ENCODE measurements at places on chromosomes 16 and 17. TPM values are rescaled to one million over a fixed set of nuclear protein-coding genes. Genes with fewer than 3 reads are reported as not detected.

GRCh38 chr17:20938988-20939615, 103.7 kb downstream of the USP22 start:
- DNase-seq = no peak

DNA sequence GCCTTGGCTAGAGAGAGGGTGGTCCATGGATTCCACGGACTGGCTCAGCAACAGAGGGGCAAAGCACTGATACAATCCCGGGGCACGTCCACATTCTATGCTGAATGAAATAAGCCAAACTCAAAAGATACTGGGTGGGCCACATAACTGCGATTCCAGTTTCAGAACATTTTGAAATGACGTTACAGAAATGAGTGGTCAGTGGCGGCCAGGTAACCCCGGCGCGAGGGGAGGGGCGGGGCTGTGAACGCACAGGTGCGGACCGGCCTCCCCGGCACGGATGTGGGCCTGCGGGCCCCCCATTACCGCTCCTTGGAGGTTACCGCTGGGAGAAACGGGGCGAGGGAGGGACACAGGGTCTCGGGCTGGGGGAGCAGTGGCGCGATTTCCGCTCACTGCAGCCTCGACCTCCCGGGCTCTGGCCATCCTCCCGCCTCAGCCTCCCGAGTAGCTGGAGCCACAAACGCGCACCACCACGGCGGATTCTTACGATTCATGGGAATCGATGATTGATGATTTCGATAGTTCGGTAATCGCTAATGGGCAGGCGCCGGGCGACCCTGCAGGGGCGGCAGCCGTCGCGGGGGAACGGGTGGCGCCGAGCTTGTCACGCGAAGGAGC, 559 bp downstream of the MVD start:
- DNase-seq = no peak

DNA sequence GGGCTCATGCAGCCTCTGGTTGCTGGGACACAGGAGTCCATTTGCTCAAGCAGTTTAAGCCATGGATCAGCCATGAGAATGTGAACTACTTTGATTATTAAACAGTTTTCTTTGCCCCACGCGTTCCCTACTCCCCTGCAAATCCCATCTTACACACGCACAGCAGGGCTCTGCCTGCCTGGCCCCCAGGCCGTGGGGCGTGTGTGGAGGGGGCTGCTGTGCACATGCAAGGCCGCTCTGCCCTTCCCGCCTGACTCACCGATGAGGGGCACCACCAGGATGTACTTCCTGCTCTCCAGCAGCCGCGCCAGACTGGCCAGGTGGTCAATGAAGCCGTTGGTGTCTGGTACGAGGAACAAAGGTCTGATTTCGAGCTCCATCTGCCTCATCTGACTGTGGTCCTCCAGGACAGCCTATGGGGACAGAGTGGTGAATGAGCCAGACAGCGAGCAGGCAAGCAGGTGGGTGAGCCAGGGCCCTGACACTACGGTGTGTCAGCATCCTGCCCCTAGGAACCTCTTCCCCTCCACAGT, 13.7 kb downstream of the HIC1 start:
- peak; percentile 86 for DNase-seq

The DHX58 gene
- 6.5 TPM for total RNA-seq

DNA sequence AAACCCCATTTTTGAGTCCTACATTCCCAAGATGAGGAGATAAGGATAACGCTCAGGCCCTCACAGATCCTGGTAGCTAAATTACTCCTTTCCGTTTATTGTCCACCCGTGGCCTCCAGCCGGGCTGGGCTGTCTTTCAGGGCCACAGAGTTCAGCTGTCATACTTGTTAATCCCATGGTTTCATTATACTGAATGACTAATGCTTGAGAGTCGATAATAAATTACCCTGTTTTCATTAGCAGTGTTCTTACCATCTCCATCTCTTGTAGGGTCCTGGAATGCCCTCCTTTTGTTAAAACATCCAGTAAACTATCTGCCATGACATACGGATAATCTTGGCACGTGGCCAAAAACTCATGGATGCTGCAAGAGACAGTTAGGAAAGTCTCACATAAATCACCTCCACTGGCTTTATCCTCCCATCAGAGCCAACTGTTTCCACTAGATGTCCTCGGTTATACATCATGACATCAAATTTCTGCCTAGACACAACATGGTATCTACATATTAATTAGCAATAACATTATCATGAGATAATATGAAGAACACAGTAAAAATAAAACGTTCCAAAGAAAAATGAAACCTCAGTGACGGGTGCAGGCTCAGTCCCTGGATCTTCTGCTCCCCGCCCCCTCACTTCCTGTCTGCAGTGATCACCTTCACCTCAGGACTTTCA, 45.3 kb downstream of the BRD7 start:
- DNase-seq = peak; percentile 57

The TBC1D3G gene
- total RNA-seq = 0.74 TPM

DNA sequence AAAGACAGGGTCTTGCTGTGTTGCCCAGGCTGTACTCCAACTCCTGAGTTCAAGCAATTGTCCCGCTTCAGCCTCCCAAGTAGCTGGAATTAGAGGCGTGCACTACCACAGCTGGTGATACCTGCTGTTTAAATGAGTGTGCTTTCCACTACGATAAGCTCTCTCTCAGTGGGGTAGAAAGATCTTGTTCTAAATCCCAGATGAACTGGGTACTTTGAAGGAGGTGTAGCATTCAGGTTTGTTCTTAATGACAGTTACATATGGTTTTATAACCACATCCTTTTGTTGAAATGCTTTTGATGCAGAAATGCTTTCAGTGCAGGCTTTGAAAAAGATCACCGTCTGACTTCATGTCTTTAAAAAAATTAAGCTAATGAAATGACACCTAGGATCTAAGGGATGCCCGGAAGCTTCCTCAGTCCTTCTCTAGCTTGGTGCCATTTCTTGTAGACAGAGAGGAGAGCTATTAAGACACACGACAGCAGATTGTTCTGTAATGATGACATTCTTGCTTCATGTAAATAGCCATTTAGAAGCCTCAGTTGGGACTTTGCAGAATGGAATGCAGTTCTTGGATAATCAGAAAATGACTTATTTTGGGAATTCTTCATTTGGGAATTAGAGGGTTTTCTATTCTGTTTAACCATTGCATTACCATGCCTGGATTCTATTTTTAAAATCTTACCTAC, 19.5 kb downstream of the PMM2 start:
- no peak for DNase-seq

The PRR29 gene
- 1.1 TPM for total RNA-seq

The NPTX1 gene
- total RNA-seq = 0.12 TPM

The LCMT1 gene
- total RNA-seq = 87.4 TPM

The GPRC5B gene
- 0.88 TPM for total RNA-seq

DNA sequence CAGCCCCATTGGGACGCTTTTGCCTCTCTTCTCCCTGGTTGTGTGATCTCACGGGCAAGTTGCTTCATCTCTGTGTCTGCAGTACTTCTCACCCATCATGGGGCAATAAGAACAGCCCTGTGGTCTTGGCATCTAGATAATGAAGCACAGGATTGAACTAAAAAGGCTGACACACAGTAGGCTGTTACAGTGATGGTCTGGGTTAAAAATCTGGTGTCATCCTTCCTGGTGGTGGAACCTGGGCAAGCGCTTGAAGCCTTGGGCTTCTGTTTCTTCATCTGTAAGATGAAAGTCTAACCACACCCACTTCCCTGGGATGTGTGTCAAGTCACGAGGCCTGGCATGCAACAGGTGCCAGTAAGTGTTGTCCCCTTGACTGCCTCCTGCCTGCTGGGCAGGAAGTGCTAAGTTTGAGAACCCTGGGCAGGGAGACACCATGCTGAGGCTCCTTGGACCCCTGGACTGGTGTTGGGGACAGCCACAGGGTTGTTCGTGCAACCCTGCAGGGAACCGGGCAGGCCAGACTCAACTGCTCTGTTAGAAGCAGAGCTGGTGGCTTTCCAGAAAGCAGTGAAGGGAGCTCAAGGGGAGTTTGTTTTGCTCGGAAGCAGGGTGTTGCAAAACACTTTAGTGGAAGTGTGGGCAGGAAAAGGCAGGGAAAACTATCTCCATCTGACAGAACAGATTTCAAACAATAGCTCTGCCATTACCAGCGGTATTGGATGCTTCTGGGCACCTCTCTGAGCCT, 5.9 kb upstream of the MAP2K3 start:
- DNase-seq = no peak

- no peak for DNase-seq
Measured at GRCh38 chr16:27208796-27209195, 5.5 kb downstream of the KDM8 start.

DNA sequence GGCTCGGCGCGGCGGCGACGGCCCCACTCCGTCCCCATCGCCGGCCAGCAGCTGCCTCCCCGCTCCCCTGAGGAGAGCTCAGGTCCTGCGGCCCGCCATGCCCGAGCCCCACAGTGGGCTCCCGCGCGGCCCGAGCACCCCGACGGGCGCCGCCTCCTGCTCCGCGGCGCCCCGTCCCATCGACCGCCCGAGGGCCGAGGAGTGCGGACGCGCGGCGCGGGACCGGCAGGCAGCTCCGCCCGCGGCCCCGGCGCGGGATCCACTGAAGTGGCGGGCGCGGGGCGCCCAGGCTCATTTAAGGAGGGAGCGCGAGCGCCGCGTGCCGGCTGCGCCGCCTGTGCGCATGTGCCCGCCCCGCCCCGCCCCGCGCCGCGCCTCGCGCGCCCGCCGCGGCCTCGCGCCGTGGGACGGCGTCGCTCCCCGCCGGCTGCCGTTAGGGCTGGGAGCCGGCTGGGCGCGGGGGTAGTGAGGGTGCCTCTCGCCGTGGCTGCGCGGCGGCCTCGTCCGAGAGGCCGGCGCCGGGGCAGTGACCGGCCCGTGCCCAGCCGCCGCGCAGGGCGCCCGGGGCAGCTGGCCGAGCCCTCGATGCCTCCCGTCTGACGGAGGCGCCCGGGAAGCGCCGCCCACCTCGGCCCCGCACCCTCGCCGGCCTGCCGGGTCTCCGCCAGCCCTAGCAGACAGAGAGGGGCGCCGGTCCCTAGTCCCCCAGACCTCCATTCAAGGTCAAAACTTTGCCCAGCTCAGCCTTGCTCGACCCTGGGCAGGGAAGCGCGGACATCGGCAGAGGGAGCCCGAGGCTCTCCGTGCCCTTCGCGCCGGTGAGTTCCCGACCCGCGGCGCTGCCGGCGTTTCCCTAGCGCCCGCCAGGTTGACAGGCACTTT, at the start of gene NETO2:
Gene NETO2 (minus strand): TSS at position 269 of the 882 bp plus-strand sequence. CDS start 333 bp downstream, outside the sequence.
- peak; percentile 50 for DNase-seq

GRCh38 chr16:20859699-20860098, 40.5 kb downstream of the DCUN1D3 start:
- DNase-seq = peak; percentile 59

The CCL4L2 gene
- not detected for total RNA-seq

DNA sequence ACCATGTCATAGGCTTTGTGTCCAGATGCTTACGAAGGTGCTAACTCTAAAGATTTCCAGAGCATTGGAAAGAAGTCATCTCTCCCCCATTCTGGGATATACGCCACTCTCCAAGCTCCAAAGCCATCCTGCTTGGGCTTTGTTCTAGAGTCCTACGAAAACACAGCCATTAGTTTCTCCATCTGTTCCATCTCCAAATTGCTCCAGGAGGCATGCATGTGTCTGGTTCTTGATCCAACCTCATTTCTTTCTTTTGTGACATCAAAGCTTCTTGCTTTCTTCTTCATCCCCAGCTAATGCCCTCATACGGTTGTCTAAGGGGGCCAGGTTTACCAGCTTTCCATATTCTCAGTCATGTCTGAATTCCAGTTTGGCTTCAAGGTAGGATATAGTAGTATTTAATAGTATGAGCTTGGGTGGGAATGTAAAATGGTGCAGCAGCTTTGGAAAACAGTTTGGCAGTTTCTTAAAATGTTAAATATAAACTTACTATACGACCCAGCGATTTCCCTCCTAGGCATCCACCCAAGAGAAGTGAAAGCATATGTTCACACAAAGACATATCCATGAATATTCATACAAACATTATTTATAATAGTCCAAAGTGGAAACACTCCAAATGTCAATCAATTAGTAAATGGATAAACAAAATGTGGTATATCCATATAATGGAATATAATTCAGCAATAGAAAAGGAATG, 202.6 kb downstream of the SHISA9 start:
- no peak for DNase-seq

GRCh38 chr16:58120234-58120633, 8.9 kb downstream of the CFAP20 start:
- DNase-seq = peak; percentile 9

The TOP2A gene
- total RNA-seq = 133 TPM

GRCh38 chr17:82228842-82229697, at the start of gene SLC16A3:
SLC16A3 (plus strand) TSS chr17:82229042; CDS start chr17:82236009, 6,967 bp downstream.
- DNase-seq = no peak

The TBC1D3 gene
- total RNA-seq = not detected

The MYO19 gene
- 38.7 TPM for total RNA-seq

GRCh38 chr17:15380446-15380845, 39.0 kb upstream of the TEKT3 start:
- no peak for DNase-seq

DNA sequence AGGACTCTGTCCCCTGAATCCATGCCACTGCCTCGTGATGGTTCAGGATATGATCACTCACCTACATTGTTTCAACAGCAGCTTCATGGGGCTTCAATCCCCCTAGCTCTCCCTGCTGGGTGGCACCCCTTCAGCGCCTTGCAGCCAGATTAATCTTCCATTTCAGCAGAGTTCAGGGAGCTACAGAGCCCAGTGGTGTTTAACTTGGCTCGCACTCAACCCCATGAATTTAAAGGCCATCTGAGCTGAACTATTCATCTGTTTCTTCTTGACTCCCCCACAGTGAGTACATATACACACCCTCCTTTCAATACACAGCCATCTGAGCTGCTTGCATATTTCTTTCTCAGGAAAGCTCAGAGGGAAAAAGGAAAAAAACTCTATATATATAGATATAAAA, 202.8 kb upstream of the C16orf82 start:
- no peak for DNase-seq

The JPH3 gene
- total RNA-seq = 30.0 TPM

DNA sequence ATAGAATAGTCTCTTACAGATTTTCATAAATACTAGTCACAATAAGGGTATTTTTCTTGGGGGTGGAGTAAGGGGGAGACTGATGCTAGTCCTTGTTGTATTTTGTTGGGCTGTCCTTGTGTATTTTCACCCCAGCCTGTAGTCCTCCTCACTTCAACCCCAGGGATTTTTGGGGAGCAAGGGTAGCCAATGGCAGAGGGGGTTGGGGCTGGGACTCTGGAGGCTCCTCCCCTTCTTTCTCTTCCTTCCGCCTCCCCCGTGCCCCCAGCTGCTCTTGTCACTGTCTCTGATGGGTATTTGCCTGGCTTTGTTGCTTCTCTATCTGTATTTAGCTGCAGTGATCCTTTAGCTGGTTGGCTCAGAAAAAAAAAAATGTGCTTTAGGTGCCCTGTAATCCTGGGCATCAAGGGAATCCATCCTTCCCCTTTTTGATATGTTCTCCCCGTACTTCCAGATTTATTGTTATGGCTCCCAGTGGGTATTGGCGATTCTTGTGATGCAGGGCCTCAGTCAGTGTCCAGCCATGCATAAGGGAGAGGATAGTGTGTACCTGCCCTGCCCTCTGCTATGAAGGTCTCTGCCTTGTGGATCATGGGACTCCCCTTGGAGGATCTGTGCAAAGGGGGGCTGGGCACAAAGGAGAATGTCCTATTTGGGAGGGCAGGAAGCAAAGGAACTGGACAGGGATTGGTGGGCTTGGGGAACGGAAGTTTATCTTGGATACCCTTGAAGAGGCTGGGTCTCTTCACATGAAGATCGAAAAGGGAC, 16.5 kb downstream of the SNF8 start:
- DNase-seq = no peak

Data from G401 (cell line).